ENCODE measurements at places on chromosomes 6 and 20.

DNA sequence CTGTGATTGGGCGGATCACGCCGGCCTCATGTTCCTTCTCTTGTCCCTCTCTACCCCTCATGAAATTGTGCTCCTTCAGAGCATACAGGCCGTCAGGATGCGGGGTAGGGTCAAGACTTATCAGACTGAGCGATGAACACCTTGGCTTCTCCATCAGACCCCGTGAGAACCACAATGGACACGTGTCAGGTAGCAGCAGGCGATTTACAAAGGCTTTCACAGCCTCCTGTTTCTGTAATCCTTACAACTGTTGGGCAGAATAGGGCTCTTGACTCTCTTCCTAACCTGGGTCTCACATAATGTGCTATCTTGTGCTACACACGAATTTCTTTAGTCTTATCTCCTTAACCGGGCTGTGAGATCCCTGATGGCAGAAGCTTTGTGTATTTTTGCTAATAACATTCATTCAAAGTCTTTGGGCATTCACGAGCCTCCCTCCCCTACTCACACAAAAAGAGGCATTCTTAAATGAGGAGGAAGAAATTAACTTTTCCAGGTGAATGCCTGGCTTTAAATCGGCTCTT, 122.9 kb upstream of the SLC22A23 start:
- DNase-seq: no peak

GRCh38 chr6:148069256-148069655, 273.4 kb upstream of the SASH1 start:
- DNase-seq: no peak

GRCh38 chr6:155422635-155423034, 33.0 kb downstream of the NOX3 start:
- DNase-seq: no peak

GRCh38 chr20:44716309-44717106, 1.3 kb downstream of the CCN5 start:
- no peak for DNase-seq

- no peak for DNase-seq
Measured at GRCh38 chr6:45650524-45651135, 272.9 kb upstream of the SUPT3H start.

All from stimulated activated CD4-positive, alpha-beta T cell treated with anti-CD3 and anti-CD28 coated beads, Interleukin-4, amount 100 ng/mL, for 1 hour (primary cell).